ENCODE measurements at places on chromosomes 6 and 20. TPM values are rescaled to one million over a fixed set of nuclear protein-coding genes. Genes with fewer than 3 reads are reported as not detected.

COL12A1 gene
- total RNA-seq: 0.60 TPM

NFKBIE gene
- total RNA-seq: 9.9 TPM

CASS4 gene
- total RNA-seq: under 0.01 TPM

SULF2 gene
- total RNA-seq: 85.0 TPM

OR12D3 gene
- total RNA-seq: not detected

GTSF1L gene
- not detected for total RNA-seq

LY6G6F gene
- not detected for total RNA-seq

SSTR4 gene
- total RNA-seq: not detected

GJA1 gene
- 363 TPM for total RNA-seq

SLCO4A1 gene
- total RNA-seq: 0.65 TPM

All from lung microvascular endothelial cell (primary cell).